ENCODE measurements at places on chromosomes 2 and 18. TPM values are rescaled to one million over a fixed set of nuclear protein-coding genes. Genes with fewer than 3 reads are reported as not detected.

DNA sequence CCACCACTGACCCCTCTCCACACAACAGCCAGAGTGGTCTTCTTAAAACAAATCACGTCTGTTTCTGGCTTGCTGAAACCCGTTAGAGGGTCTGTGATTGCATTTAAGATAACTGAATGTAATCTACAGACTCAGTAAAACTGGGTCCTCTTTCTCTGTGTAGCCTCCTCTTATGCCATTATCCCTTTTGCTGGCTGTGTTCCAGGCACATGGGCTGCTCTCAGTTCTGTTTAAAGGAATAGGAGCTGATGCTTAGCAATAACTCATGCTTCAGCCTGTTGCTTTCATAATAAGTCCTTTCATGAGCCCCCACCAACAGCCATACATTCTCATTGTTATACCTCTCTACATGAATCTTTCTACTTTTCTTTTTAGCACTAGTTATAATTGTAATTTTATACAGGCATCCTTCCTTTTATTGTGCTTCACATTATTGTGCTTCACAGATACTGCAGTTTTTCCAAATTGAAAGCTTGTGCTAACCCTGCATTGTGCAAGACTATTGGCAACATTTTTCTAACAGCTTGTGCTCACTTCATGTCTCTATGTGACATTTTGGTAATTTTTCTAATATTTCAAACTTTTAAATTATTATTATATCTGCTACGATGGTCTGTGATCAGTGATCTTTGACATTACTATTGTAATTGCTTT, 782.6 kb downstream of the MBD2 start:
- no peak for DNase-seq

DNA sequence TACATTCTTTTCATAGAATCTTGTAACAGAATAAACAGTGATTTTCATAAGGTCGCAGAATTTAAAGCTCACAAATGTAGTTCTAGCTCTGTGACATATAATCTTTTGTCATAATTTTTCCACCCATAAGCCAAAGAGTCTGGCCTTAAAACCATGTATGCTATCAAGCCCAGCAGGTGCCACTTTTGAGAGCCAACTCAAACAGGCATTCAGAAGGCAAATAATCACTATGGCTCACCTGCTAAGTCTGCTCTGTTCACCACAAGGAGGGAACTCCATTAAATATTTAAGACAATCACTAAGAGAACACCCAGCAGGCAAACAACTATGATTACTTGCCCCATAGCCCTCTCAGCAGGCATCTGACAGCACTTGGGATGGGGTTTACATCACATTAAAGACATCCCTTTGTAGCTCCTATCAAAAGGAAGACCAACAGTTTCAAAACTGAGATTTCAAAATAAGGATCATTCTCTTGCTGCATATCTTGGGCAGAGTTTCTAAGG, 241.6 kb downstream of the PDE11A start:
- DNase-seq: no peak

DNA sequence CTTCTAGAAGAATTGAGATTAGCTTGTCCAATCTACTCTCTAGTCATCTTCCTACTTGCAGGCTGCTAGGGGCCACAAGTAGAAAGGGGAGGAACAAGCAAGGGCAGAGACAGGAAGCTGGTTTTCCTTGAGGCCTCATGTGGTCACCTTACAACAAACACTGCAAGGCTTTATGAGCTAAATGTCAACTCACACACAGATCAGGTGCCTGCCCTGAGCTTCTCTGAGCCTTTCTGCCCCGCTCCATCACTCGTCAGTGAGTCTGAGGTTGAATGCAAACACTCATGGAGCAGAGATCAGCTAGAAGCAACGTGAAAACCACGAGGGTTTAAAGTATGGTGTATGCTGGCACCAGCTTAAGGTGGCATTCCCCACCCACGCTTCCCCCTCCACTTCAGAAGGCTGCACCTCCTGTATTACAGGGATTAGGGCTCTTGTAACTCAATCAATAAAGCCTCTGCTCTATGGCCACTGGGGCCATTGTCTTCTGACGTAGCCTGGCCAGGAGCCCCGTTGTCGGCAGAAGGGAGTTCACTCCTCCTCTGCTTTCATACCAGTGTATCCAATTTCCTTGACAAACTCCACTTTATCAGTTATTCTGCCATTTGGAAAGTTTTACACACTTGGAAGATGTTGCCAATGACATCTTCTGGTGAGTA, 5.4 kb upstream of the CRYGC start:
- DNase-seq: no peak

- DNase-seq: no peak
These were observed 4.3 kb downstream of the REL start for GRCh38 chr2:60885683-60886082.

GRCh38 chr2:119463136-119463535, 31.5 kb downstream of the TMEM37 start:
- no peak for DNase-seq

GAL3ST2 gene
- 15.1 TPM for total RNA-seq
